HFF-Myc (cell line): ENCODE measurements at places on chromosomes 3 and 15.

DNA sequence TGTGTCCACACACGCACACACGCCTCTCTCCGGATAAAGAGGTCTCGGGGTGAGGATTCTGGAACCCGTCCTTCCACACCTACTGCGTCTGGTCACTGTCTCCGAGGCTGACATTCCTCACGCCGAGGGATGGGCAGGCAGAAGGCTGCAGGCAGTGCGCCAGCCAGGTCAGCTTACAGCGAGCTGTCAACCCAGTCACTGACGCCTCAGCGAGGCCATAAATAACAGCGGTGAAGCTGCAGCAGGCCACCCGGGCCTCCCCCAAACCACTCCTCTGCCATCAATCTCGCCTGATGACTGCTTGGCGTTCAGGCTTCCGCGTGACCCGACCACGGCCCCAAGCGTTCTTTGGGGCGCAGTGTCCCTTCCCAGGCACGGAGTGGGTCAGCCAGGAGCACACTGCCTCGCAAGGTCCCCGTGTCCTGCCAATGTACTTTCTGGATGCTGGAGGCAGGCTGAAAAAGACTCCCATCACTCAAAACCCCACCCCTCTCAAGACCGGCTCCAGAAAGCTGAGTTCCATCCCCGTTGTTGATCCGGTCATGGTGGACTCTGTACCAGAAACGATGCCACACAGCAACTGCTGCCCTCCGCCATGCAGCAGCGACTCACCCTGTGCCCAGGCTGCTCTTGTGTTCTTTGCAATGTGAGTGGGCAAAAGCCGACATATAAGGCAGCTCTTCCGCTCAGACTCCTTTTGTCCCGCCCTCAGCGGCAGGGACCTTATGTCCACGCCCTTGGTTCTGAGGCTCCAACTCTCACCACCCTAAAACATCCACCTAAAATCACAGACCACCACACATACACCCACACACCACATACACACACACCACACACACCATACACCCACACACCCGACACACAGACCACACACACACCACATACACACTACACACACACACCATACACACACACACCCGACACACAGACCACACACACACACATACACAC, 27.1 kb downstream of the CPN2 start:
- DNase-seq: peak; percentile 53

DNA sequence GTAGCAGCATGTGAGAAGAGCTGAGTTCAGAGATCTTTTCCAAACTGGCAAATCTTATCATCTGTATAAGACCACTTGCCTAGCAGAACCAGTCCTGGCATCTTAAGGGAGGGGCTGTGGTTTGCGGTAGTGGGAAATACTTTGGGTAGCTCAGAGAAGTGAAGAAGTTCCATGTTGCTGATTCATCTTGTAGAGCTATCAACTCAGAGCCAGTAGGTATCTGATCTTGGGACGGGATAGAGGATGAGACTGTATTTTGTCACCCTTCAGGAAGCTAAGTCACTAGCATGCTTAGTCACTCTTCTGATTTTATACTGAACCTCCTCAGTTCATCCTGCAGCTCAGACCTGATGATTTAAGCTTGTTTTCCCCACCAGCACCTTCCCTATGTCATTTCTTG, 211.4 kb downstream of the NR1D2 start:
- peak; percentile 27 for DNase-seq

- no peak for DNase-seq
These were observed 75.8 kb upstream of the WDR72 start for GRCh38 chr15:53835309-53835708.

- no peak for DNase-seq
These were observed 74.5 kb upstream of the SLC6A1 start for GRCh38 chr3:10918011-10918410.

GRCh38 chr3:194489736-194490612, 3.2 kb upstream of the ATP13A3 start:
- DNase-seq: peak; percentile 46

GRCh38 chr3:179526989-179527391, 35.7 kb upstream of the ACTL6A start:
- peak; percentile 66 for DNase-seq

DNA sequence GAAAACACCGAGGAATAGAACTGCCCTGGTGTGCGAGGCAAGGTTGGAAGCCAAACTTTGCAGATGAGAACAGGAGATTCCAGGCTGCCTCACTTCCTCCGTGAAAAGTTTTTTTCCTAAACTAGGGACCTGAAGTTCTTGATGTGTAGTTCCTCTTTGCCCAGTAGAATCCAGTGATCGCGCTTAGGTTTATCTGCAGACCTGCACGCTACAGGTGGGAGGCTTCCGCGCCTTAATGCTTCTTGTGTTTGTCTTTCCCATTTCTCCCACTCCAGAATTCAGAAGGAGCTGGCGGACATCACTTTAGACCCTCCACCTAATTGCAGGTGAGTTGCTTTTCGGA, 5.4 kb downstream of the UBE2E1 start:
- no peak for DNase-seq

GRCh38 chr3:124924741-124925140, 9.8 kb downstream of the MUC13 start:
- DNase-seq: no peak

GRCh38 chr3:160968761-160969160, 136.4 kb downstream of the B3GALNT1 start:
- DNase-seq: peak; percentile 25

DNA sequence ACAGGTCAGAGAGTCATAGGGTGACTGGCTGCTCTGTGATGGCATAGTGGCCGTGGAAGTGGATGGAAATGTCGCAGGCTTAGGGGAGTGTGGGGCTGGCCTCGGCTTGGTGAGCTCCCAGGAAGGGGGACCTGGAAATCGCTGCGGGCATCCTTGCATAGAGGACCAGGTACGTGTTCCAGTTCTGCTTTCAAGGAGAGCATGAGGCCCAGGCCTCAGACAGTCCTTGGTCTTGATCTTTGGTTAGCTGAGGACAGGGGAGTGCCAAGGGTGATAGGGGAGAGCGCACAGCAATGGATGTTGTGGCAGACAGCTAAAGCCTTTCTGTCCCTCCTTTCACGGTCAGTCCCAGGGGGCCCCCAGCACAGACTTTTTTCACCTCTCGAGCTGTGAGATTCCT, 110.5 kb downstream of the SNRPN start:
- DNase-seq: no peak

- no peak for DNase-seq
These were observed 250.3 kb downstream of the ULK4 start for GRCh38 chr3:41711651-41712050.

DNA sequence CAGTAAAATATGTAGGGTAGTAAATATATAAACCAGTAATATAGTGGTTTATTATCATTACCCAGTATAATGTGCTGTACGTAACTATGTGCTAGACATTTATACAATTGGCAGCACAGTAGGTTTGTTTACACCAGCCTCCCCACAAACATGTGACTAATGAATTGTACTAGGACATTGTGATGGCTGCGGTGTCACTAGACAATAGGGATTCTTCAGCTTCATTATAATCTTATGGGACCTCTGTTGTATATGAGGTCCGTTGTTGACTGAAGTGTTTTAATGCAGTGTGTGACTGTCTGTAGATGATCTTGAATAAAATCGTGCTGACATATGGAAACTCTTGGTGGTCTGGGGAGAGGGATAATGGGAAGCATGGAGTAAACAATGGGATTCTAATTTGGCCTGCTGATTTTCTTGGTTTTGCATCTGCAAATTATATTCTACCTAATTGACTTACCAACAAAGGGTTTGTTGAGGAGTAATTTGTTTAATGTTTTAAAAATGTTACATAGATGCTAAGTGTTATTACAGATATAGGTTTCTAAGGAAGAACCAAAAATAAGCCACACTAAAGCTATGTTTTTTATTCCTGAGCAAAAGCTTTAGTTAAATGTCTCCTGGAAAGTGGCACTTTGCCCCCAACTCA, 496.5 kb upstream of the TBL1XR1 start:
- DNase-seq: no peak

- DNase-seq: no peak
These were observed 17.6 kb downstream of the FAM107A start for GRCh38 chr3:58559586-58559985.
